ENCODE measurements at places on chromosomes 1 and 21.
A peak's percentile ranks its signal among the peaks of the same experiment; 100 is the strongest.

DNA sequence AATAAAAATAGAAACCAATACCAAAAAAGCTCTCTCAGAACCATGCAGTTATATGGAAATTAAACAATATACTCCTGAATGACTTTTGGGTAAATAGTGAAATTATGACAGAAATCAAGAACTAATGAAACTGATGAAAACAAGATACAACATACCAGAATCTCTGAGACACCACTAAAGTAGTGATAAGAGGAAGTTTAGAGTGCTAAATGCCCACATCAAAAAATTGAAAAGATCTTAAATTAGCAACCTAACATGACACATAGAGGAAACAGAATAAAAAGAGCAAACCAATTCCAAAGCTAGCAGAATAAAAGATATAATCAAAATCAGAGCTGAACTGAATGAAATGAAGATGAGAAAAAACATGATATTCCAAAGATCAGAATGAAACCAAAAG lies 430.9 kb downstream of the LTN1 start:
- no peak for DNase-seq

- no peak for DNase-seq
Measured at GRCh38 chr1:233433436-233434210, 106.1 kb downstream of the MAP3K21 start.

DNA sequence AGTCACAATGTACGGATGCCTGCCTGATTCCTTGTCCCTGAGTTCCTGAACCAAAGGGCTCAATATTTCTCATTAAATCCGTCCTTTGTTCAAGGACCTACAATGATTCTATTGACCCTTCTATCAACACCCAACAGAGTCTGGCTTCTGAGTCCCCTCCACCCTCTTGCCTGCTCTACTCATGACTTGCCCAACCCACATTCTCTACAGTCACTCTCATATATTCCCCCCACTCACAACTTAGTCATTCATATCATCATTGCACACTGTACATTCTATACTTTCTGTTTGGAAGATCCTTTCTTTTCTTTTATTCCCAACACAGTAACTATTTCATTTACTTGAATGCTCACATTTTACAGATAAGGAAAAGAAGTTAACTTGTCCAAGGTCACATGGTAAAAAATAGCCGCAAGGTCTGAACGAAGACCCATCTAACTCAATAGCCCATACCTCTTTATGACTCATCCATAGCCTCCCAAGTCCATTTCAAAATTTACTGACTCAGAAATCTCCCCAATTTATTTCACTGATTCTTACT lies 3.6 kb downstream of the OTUD7B start:
- peak; percentile 21 for DNase-seq

DNA sequence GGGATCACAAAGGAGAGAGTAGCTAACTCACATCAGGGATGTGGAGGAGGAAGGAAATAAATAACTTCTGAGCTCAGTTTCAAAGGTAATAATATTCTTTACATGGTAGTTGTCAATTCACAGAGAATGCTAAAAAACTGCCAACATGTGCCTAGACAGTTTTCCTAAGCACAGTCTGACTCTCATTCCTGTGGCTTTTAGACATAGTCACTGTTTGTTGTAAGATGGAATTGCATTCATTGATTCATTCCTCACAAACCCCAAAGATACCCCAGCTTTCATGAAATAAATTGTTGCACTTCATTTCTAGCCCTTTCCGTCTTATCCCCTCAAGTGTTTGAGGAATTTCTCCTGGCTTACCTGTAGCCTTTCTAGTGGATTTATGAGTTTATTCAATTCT lies 263.9 kb downstream of the NTNG1 start:
- DNase-seq: no peak

- DNase-seq: no peak
Measured at GRCh38 chr1:67713057-67713846, 28.3 kb downstream of the GADD45A start.

GRCh38 chr1:9784508-9785133 lies 39.1 kb downstream of the CLSTN1 start:
- peak; percentile 85 for DNase-seq

DNA sequence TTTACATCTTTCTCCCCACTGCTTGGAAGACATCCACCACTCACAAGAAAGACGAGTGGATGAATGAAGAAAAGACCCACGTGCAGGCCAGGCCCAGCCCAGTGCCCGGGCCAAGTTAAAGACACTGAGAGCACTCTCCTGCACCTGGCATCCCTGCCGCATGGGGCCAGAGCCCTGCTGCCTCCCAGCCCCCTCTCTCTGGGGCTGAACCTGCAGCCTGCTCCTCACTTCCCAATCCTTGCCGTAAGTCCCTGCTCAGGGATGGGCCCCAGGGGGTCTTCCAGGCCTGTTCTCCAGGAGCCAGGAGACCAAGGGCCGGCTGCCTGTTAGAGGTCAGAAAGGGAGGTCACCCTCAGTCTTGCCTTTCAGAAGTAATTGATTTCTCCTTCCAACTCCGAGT lies 168.5 kb upstream of the ZC3H12A start:
- no peak for DNase-seq

- peak; percentile 66 for DNase-seq
Measured at GRCh38 chr1:234486858-234487840, 8.2 kb upstream of the TARBP1 start.

- DNase-seq: no peak
Measured at GRCh38 chr1:213623064-213623581, 364.6 kb upstream of the PROX1 start.

DNA sequence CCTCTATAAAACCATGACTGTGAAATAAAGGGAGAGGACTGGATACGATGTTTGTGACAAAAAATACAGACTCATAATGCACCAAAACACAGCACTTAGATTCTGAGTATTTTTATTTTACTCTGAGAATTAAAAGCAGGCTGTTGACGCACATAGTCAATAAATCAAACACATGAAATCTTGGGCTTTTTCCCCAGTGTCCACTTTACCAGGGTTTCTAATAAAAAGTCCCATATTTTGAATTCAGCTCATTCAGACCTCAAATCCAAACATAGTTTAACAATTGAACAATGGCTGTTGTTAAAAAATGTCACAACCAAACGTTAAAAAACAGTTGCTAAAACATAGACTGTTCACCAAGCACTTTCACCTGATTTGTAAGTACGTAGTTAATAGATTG lies 553.4 kb downstream of the LTN1 start:
- no peak for DNase-seq

GRCh38 chr1:5976231-5976630 lies 16.0 kb downstream of the NPHP4 start:
- no peak for DNase-seq

GRCh38 chr1:78275456-78275855 lies 215.3 kb upstream of the PTGFR start:
- no peak for DNase-seq

DNA sequence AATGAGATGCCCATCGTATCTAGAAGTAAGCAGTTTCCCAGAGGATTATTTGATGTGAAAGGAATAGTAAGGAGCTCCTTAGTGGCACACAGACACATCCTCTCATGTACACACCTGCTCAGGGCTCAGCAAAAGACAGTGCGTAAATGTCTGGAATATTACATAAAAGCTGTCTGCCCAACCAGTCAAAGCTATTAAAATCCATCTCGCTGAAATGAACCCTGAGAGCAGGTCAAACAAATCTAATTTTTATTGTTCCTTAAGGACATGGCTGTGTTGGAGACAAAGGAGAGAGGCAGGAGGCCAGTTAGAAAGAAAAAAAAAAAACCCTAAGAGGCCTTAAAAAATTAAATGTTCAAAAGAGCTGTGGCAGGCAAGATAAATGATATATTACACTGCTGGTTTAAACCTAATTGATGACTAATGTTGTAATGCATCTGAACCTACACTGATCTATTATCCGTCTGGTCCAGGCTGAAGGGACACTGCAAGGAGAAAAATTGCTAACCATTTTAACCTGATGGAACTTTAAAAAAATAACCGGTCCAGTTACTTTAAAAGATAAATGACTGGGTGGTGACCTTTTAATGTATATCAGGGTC lies 58.5 kb upstream of the FGGY start:
- no peak for DNase-seq

DNA sequence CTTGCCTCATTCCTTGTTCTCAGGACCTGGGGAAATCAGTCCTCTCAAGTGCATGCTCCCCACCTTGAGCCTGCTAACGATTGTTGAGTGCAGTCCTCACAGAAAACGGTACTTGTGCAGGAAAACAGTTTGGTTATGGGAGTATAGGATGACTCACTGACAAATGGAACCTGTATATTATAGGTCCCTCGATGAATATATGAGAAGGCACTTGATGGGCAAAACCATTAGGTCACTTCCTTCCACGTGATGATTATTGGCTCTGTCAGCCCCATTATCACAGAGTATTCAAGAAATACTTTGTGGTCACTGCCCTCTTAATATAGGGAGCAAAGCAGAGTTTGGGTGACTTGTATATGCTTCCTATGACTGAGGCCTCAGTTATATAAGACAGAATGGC lies 6.2 kb downstream of the CCDC17 start:
- DNase-seq: no peak

- no peak for DNase-seq
Measured at GRCh38 chr1:230465691-230466090, 39.6 kb upstream of the PGBD5 start.

GRCh38 chr1:145863282-145864018 lies 4.6 kb upstream of the PIAS3 start:
- no peak for DNase-seq

GRCh38 chr1:198656500-198656932 lies 17.7 kb downstream of the PTPRC start:
- DNase-seq: peak; percentile 85

- DNase-seq: no peak
Measured at GRCh38 chr1:221035662-221036153, 156.5 kb downstream of the HLX start.

GRCh38 chr1:154479764-154480421 lies 22.1 kb upstream of the TDRD10 start:
- DNase-seq: peak; percentile 73

GRCh38 chr1:151832318-151832980 lies 847 bp upstream of the RORC start:
- DNase-seq: no peak

DNA sequence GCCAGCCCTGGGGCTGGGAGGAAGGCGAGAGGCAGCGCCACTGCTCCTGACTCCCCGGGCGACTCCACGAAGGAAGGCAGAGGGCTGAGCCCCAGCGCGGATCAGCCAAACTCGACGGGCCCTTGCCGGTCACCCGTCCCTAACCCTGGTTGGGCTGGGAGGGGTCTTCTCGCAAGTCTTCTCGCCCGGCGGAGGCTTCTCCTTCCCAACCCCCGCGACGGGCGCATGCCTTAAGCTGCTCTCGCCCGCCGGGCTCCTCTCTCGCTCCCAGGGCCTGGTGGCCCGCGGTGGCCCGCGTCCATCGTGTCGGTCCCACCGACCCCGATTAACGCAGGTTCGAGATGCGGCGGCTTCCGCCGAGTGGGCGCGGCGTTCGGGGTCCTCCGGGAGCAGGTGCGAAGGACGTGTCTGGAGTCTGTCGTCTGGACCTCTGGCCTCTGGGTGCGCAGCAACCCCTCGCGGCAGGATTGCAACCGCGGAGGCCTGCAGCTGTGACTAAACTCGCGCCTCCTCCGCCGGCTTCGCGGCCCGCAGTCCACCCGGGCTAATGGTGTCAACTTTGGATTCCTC lies 29.0 kb upstream of the PPM1J start:
- no peak for DNase-seq

DNA sequence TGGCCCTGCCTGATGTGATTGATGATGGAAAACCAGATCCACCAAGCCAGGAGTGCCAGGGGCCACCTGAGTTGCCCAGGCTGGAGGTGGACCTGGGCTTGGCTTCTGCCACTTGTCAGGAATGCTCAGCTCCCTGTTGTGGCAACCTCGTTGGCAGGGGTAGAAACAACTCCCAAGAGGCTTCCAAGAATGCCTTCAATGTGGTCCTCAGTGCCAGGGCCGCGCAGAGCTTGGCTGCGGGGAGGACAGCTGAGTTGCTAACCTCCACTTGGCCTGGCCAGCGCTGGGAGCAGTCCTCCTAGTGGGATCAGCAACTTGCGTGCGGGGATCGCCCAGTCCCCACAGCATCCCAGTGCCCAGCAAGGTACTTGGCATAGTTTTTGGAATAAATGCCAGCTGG lies 9.0 kb downstream of the MYOM3 start:
- no peak for DNase-seq

DNA sequence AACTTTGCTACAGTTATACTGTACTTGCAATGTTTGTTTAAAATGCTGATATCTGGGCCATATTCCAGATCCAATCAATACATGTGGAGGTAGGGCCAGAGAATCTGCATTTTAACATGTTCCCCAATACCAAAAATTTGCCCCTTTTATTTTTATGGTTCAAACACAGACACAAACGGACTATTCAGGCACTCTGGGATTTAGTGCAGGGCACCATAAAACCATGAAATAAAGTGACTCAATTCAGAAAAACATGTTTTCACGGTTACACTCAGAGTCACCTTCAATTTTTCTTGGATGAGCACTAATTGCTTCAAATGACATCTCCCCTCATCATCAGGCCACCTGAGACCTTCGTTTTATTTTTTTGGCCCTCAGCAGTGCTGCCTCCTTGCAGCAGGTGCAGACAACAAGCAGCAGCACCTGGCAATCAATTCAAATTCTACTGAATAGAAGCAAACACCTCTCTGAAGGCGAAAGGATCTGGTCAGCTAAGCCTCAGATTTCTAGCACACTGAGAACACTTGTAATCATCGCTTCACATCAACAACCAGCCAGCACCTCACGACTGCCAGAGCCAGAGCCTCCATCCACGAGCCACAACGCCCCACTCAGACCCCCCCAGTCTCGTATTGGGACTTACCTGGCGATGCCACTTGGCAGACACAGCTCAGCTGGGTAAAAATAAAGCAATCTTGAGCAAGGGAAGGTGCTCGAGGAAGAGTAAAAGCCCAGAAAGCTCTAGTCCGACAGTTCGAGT lies 1.1 kb downstream of the ERO1B start:
- peak; percentile 29 for DNase-seq

DNA sequence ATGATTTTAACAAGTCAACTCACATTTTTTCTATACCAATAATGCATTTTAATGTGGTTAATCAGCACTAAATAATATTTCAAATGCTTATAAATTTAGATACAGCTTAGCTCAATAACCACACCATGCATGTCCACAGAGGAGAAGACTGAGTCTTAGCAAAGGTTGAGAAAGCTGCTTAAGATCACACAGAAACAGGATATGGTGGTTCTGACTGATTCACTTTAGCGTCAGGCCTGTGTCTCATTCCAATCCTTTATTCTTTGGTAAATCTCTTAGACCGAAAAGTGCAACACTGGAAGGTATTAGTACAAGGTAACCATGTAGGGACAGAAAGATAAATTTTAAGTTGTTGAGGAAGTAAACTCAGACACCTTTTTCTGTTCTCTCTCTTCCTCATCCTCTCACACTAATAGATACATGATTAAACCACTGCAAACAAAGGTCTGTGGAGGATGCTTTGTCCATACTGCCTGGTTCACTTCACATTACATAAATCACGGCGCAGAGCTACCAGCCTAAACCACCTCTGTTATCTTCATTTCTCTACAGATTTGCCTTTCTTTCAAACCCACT lies 139.0 kb downstream of the DPYD start:
- no peak for DNase-seq

GRCh38 chr21:27548486-27548885 lies 581.6 kb upstream of the ADAMTS5 start:
- no peak for DNase-seq

GRCh38 chr21:44666401-44667320 lies at the start of gene KRTAP12-2:
KRTAP12-2 (minus strand) TSS chr21:44666927; CDS start chr21:44666886, 41 bp downstream.
- DNase-seq: no peak

- no peak for DNase-seq
Measured at GRCh38 chr1:77579547-77579946, 102.9 kb downstream of the ZZZ3 start.
